Breast epithelium (tissue), 4 donors: ENCODE measurements at places on chromosomes 11 and 22. TPM values are rescaled to one million over a fixed set of nuclear protein-coding genes. Genes with fewer than 3 reads are reported as not detected.

The EFEMP2 gene
- total RNA-seq: 75.0 TPM

The GRM5 gene
- total RNA-seq: not detected

The HBE1 gene
- total RNA-seq: not detected

The SLC25A18 gene
- 14.7 TPM for total RNA-seq

The MS4A6E gene
- total RNA-seq: 2.1 TPM

The A4GALT gene
- 6.6 TPM for total RNA-seq

The SRRD gene
- total RNA-seq: 15.0 TPM

The P4HA3 gene
- 0.48 TPM for total RNA-seq

The MS4A6A gene
- total RNA-seq: 341 TPM

The EWSR1 gene
- 165 TPM for total RNA-seq

The RTN4R gene
- total RNA-seq: 0.48 TPM

The MB gene
- total RNA-seq: 0.48 TPM

The SLC7A4 gene
- total RNA-seq: 2.4 TPM

The SDF2L1 gene
- 50.1 TPM for total RNA-seq
